ENCODE measurements at places on chromosomes 6 and 20. TPM values are rescaled to one million over a fixed set of nuclear protein-coding genes. Genes with fewer than 3 reads are reported as not detected.
A peak's percentile ranks its signal among the peaks of the same experiment; 100 is the strongest.

The CASS4 gene
- 2.8 TPM for total RNA-seq

The SIRPB1 gene
- 0.90 TPM for total RNA-seq

The EYA4 gene
- total RNA-seq, result 6.2 TPM

- no peak overlapping the region for H3K4me3 ChIP-seq
- no peak for DNase-seq
- no peaks in the 10 kb centered on the region for H3K27me3 ChIP-seq
- no peaks in the 10 kb centered on the region for H3K36me3 ChIP-seq
- H3K4me1 ChIP-seq, result no peaks in the 10 kb centered on the region
- H3K27ac ChIP-seq, result no peak overlapping the region
These were observed 16.0 kb downstream of the THBS2 start for GRCh38 chr6:169237496-169238134.

DNA sequence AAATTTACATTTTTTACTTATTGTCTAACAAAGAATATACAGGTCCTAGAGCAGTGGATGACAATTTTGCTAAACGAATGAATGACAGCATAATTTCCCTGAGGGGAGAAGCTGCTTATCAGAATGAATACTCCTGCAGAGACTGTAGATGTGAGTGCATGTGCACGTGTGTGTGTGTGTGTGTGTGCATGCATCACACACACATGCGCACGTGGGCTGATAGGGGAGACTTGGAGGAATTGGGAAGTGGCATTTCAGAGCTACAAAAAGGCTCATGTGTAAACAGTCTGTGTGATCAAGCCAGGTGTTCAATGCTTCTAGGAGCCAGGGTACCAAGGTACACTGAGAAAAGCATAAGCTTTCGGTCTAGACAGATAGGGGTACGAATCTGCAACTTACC, 93.5 kb upstream of the SASH1 start:
- H3K27ac ChIP-seq, result no peak overlapping the region
- H3K36me3 ChIP-seq, result no peaks in the 10 kb centered on the region
- H3K4me1 ChIP-seq, result peaks cover 27% of the 10 kb centered on the region
- H3K4me3 ChIP-seq, result no peak overlapping the region
- DNase-seq, result no peak

- no peak overlapping the region for H3K4me3 ChIP-seq
- no peak for DNase-seq
- H3K27me3 ChIP-seq, result no peaks in the 10 kb centered on the region
- no peak overlapping the region for H3K27ac ChIP-seq
- no peaks in the 10 kb centered on the region for H3K36me3 ChIP-seq
- no peaks in the 10 kb centered on the region for H3K4me1 ChIP-seq
These were observed 244.2 kb downstream of the RFPL4B start for GRCh38 chr6:112591329-112591728.

DNA sequence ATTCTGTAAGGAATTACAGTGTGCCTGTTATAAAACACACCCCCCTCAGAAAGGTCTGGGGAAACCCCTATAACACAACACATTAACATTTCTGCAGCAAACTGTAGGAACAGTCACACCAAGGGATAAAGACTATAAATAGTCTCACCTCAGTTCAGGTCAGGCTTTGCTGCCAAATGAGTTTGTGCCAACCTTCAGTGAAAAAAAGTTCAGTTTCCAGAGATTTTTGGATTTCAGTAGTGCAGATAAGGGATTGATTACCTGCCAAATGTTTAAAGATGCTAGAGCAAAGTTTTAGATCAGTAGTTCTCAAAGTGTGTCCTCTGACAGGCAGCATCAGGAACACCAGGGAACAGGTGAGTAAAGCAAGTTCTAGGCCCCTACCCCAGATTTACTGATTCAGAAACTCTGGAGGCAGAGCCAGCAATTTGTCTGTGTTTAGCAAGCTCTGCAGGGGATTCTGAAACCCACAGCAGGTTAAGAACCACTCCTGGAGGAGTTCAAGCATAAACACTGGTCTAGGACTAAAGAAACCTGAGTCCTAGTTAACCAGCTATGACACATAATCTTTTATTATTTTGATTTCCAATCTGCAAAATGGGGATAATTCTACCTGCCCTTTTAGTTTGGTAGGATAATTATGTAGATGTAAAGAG, 111.0 kb downstream of the RCAN2 start:
- H3K36me3 ChIP-seq, result no peaks in the 10 kb centered on the region
- peaks cover 3% of the 10 kb centered on the region for H3K4me1 ChIP-seq
- no peak overlapping the region for H3K27ac ChIP-seq
- DNase-seq, result no peak

DNA sequence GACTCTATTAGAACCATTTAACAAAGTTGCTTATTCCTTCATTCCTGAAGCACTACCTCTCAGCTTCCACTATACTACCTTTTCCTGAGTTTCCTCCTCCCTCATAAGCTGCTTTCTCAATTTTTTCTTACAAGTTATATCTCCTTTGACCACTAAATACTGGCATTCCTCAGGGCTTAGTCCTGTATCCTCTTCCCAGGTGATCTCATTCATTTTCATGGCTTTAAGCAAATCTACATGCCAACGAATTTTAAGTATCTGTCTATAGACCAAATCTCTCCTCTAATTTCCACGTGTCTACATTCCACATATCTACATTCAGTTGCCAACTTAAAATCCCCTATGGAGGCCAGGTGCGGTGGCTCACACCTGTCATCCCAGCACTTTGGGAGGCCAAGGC, 134.7 kb downstream of the BTBD9 start:
- no peak overlapping the region for H3K27ac ChIP-seq
- no peaks in the 10 kb centered on the region for H3K27me3 ChIP-seq
- no peaks in the 10 kb centered on the region for H3K36me3 ChIP-seq

DNA sequence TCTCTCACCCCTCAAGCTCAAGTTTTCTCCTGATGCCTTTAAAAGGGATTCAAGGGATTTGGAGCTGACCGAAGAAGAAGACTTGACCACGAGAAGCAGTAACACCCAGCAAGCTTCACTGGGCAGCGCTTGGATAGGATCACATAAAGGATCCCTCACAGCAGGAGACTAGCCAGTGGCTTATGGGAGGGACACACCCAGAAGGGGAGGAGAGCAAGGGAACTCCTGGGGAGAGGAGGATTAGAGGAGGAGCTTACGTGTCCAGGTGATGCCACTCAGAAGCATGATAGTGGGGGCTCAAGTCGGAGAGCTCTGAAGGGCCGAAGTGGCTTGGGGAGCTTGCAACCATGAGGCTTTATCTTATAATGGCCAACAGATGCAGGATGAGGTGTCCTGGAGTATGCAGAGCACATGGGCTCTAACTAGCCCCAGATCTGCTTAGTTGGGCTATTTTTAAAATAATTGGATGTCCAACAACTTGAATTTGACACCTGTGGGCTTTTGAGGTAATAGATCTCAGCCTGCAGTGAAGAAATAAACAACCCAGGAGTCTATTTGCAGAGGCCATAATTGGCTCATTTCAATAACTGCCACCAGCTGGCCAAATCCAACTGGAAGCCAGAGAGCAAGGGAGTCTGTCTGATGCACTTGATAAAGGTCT, 137.9 kb upstream of the EXOC2 start:
- no peak overlapping the region for H3K4me3 ChIP-seq
- no peak overlapping the region for H3K27ac ChIP-seq
- DNase-seq, result no peak
- no peaks in the 10 kb centered on the region for H3K27me3 ChIP-seq

- H3K27me3 ChIP-seq, result no peaks in the 10 kb centered on the region
- peaks cover 38% of the 10 kb centered on the region for H3K4me1 ChIP-seq
- H3K4me3 ChIP-seq, result no peak overlapping the region
- DNase-seq, result no peak
These were observed 34.0 kb downstream of the PNLDC1 start for GRCh38 chr6:159833997-159834603.

- no peak overlapping the region for H3K27ac ChIP-seq
- H3K36me3 ChIP-seq, result no peaks in the 10 kb centered on the region
- H3K4me1 ChIP-seq, result no peaks in the 10 kb centered on the region
- no peak overlapping the region for H3K4me3 ChIP-seq
- no peak for DNase-seq
These were observed 120.2 kb downstream of the QRSL1 start for GRCh38 chr6:106749609-106750008.

DNA sequence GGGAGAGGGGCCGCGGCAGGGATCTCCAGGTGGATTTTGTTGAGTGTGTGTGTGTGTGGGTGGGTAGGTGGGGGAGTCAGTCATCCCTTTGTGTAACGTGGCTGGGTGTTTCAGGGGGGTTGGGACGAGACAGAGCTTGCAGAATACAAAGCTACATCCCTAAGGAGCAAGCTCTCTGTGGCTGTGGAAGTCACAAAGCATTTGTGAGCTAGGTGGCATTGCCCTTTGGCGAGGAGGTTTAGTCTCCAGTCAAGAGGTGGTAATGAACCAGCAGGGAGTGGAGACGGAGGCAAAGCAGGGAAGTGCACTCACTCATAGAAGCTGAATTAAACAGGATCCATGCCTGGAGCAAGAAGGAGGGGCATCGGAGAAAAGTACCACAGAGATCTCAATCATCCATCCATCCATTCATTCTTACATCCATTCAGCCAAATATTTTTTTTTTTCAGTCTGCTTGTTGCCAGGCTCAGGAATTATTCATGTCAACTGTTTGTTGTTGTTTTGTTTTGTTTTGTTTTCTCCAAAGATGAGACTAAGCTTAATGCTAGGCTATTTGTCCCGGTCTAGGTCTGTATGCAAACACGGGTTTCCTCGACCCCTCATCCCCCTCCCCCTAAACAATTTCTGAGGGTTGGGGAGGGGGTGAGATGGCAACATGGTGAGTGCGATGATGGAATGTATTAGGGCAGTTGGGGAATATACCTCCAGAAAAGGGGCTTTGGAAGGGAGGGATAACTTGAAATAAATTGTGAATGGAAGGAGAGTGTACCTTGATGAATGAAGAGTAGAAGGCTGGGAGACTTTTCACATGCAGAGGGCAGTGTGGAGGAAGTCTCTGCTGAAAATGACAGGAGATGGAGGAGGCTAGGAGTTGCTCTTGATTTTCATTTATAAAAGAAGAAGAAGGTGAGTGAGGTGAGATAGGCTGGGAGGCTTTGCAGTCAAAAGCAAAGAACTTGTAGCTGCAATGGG, 1.0 kb downstream of the HCRTR2 start:
- H3K4me1 ChIP-seq, result no peaks in the 10 kb centered on the region
- no peak overlapping the region for H3K27ac ChIP-seq
- no peaks in the 10 kb centered on the region for H3K36me3 ChIP-seq
- peak overlapping the region; percentile 7 for H3K4me3 ChIP-seq
- no peak for DNase-seq
- no peaks in the 10 kb centered on the region for H3K27me3 ChIP-seq

DNA sequence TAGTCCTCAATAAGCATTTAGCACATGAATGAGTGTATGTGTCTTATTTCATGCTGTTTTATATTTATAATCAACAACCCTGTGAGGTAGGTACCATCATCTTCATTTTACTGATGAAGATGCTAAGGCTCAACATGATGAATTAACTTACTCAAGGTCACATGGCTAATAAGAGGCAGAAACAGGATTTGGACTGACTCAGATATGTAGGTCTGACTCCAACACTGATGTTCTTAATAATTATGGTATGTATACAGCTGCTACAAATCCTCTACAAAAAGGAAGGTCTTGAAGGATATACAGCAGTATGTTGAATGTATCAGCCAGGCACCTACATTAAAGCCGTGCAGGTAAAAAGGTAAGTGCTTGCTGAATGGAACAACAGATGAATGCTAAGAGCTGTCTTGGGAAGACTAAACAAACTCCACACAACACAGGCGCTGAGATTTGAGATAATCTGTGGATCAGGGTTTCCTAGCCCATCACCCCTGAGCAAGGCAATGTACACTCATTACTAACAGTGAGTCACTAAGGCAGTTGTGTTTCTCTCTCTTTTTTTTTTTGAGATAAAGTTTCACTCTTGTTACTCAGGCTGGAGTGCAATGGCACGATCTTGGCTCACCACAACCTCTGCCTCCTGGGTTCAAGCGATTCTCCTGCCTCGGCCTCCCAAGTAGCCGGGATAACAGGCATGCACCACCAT, 31.9 kb downstream of the TTI1 start:
- no peak overlapping the region for H3K27ac ChIP-seq
- peaks cover 59% of the 10 kb centered on the region for H3K36me3 ChIP-seq
- no peaks in the 10 kb centered on the region for H3K4me1 ChIP-seq
- no peak overlapping the region for H3K4me3 ChIP-seq
- no peak for DNase-seq
- H3K27me3 ChIP-seq, result no peaks in the 10 kb centered on the region
